C1 segment of cervical spinal cord (tissue), 14 donors: ENCODE measurements at places on chromosomes 2 and 18.

DNA sequence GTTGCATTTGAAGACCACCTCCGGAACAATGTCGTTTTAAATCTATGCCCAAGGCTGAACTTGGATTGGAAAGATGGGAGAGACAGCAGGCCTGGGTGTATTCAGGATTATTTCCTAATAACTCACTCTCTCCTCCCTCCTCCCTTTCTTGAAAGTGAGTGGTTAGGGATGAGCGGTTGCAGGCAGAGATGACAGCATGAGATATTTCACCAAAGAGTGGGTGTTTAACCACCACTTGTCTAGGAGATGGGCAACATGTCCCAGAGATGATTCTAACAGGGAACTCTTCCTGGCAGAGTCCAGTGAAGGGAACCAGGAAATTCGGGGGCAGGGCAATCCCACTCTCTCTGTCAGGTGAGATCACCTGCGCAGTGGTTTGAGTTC is 123.2 kb downstream of the KCTD1 start:
- DNase-seq, result no peak

DNA sequence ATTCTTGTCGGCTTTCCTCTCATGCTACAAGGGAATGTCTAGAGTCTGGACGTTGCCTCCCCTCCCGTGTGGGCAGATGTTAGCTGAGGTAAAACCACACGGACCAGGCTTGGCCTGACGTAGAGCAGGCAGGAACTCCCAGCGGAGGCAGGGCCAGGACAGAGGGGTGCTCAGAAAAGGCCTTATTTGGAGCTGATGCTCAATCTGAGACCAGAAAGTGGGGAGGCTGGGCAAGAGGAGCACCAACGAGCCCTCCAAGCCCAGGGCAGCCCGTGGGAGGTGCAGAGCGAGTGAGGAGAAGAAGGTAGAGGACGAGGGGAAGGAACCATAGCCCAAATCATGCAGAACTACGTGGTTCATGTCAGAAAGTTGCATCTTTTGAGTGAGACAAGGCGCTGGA is 9.0 kb downstream of the TEX51 start:
- DNase-seq, result no peak

DNA sequence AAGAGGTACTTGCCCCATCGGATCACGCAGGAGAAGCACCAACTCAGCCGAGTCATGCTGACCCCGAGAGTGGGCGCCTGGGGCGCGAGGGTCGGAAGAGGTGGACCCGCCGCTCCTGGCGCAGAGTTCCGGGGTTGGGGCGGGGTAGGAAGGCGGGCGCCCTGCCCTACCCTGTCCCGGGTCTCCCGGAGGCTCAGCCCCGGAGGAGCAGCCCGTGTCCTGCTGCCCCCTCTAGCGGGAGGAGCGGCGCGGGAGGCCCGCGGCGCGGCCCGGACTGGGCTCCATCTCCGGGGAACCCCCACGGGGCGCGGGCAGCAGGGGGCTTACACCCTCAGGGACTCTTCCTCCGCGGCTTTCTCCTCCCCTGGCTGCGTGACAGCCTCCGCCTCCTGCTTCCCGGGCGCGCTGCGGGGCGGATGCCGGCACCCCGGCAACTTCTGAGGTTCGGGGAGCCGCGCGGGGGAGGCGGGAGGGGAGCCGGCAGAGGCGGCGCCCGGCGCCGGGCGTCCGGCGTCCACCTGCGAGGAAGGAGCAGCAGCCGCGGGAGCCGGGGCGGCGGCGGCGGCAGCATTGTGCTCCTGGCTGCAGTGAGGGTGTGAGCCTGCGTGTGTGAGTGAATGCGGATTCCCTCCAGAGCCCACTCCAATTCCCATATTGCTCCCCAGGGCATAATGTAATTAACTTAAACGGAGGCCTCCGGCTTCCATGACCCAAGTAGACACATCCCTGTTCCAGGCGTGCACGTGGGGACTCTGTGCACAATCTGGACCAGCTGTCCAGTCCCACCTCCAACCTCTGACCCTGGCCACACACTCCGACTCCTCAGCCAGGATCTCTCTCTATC is 7.6 kb upstream of the TNS1 start:
- DNase-seq, result peak; percentile 17

GRCh38 chr2:98127229-98127989 is 40.4 kb downstream of the VWA3B start:
- no peak for DNase-seq

DNA sequence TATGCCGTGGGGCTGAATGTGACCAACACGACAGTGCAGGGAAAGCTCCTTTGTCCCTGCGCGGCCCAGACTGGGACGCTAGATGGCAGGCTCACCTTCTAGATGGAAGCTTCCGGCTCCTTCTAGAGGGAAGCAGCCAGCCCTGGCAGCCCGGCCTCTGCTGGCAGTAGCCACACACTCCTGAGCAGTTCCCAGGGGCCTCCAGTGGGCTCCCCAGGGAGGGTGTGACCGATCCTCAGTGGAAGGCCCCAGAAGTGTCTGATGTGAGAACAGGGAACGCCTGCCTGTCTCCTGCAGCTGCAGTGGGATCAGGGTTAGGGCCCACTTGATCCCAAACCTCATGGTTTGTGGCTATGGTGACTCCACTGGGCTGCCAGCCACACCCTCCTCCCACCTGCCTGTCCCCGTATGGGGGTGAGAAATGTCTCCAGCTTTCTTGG is 48.5 kb upstream of the LRPPRC start:
- DNase-seq, result peak; percentile 81

- DNase-seq, result no peak
Observed at GRCh38 chr2:21411741-21412140, 288.0 kb downstream of the TDRD15 start.

- no peak for DNase-seq
Observed at GRCh38 chr2:27427863-27428212, 593 bp upstream of the NRBP1 start.

DNA sequence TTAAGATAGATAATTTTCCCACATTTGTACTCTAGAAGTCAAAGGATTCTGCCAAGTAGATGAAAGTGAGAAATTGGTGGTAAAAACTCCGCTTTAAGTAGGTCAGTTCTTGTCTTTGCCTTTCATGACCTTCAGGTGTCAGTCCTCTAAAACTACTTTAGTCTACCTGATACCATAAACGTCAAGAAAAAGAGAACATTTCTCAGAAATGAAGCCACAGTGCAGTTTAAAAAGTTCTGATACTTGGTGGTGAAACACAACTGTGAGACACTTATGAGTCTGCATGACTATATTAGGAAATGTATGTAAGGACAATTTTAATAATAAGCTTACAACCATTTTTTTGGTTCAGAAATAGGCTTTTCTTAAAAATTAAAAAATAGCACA is 583.3 kb downstream of the SATB2 start:
- no peak for DNase-seq

DNA sequence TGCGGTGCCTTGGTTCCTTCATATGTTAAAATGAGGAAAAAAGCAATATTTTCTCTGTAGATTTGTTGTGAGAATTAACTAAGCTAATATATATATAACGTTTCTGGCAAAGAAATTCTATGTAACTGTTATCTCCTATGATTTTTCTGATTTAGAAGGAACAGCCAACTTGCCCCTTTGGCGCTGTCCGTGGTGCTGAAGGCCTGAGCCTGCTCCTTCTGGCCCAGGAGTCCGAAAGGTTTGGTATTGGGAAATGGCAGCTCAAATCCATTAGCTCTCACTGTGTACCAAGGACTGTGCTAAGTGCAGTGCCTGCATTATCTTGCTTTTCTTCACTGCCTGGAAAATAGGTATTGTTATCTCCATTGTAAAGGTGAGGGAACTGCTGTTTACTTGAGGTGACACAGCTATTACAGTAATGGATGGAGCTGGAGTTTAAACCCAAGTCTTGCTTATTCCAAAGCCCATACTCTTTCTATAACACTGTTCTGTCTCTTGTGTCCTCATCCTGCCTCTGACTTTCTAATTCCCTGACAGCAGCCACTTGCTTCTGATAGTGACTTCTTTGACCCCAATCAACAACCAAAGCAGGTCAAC is 52.2 kb downstream of the C1QL2 start:
- DNase-seq, result no peak

DNA sequence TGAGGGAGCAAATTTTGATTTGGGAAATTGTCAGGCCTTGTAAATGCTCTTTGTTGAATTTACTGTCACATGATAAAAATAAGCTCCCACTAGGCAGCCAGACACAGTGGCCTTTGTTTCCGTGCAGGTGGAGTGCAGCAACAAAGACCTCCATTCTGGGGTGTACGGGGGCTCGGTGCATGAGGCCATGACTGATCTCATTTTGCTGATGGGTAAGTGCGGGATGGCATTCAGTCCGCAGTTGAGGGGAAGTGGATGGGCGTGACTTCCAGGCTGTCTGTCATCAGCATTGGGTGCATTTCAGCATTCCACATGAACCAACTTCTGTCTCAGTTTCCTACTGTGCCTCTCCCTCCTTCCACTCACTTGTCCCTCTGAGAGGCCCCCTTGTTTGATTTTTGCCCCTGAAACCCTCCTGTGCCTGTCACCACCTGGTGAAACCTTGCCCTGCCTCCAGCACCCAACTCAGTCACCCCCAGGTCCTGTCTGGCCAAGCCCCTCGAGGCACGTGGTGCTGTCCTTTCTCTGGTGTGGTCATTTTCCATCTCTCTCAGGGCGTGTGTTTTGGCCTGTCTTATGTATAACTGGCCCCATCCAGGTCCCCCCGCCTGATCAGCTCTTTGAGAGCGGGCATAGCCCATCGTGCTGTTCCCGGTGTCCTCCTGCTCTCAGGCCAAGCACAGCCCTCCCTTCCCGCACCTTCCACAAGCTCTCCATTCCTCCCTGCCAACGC is 16.3 kb downstream of the CNDP2 start:
- peak; percentile 72 for DNase-seq

- DNase-seq, result no peak
Observed at GRCh38 chr2:145124085-145124484, 604.2 kb upstream of the ZEB2 start.

GRCh38 chr2:77831898-77832297 is 309.7 kb upstream of the LRRTM4 start:
- DNase-seq, result no peak
